Activated CD4-positive, alpha-beta T cell treated with anti-CD3 and anti-CD28 coated beads, Interleukin-2, Interleukin-4, amounts not matched to agents 100 ng/mL and 50 ng/mL, durations not matched to agents 16 hours and 8 hours (primary cell): ENCODE measurements at places on chromosomes 1 and 21.

- no peak for DNase-seq
These were observed 33.6 kb upstream of the RAP1GAP start for GRCh38 chr1:21702780-21703179.

GRCh38 chr1:153024413-153024812 is 6.6 kb upstream of the SPRR1B start:
- DNase-seq = no peak

DNA sequence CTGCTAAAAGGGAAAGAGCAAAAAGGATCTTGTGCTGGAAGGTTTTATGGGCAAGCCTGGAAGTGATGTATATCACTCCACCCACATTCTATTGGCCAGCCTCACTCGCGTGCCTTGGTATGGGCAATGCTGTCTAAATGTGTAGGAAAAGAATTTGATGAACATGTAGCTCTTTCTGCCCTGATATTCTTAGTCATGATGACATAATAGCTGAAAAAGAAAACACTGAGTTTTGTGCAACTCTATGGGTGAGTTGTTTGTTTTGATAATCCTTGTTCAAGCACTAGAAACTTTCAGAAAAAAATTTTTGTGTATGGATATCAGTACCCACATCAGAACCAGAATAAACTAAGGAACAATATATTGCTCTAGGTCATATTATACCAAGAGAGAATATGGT is 231.5 kb upstream of the ST6GALNAC5 start:
- no peak for DNase-seq

DNA sequence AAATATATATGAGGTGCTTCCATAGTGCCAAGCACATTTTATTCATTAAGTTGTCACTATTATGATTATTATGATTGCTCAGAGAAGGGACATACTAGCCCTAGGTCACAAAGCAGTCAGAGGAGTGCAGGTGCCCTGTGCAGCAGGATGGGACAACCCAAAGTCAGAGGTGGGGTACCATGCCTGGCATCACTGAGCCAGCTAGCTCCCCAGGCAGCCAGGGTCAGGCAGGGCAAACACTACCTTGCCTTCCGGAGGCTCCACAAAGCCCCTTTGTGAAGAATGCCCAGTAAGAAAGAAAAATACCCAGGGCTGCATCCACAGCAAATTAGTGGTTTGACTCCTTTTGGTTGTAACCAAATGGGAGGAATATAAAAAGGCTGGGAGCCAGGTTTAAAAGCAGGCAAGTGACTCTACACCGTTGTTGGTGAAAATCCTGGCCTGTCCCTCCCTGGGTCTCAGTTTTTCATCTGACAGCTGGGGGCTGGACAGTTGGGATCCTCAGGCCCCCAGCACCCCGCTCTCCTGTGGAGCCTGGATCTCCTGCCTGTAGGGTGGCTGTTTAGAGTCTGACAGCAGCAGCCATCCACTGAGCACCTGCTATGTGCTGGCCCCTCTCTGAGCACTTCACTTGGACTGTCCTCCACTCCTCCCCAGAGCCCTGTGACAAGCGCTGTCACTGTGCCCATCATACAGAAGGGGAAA is 98.8 kb downstream of the GLIS1 start:
- no peak for DNase-seq

DNA sequence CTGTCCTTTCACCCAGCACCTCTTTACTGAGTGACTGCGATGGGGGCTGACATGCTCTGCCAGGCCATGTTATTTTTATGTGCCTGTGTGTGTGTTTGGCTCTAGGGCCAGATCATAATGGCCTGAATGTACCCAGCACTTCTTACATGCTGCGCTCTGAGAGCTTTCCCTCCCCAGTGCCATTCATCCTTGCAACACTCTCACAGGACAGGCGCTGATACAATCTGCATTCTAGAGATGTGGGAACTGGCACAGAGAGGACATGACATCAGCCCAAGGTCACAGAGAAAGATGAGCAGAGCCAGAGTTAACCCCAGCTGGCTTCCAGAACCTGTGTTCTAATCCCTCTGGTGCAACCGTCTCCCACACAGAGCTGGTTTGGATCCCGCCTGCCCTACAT is 54.5 kb downstream of the ARHGEF10L start:
- no peak for DNase-seq

DNA sequence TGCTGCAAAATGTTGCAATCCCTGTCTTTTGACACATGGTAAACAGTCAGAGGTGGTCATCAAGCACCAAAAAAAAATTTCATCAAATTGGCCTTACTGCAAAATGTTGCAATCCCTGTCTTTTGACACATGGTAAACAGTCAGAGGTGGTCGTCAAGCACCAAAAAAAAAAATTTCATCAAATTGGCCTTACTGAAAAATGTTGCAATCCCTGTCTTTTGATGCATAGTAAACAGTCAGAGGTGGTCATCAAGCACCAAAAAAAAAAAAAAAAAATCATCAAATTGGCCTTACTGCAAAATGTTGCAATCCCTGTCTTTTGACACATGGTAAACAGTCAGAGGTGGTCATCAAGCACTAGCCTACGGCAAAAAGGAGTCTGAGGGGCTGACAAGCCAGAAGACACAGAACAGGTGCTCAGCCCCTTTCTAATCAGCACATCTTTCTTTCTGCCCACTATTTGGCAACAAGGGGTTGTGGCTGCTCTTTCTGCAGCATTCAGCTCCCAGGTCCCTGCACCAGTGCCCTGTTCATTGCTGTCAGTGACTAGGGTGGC is 223.8 kb downstream of the KCNH1 start:
- DNase-seq = no peak

DNA sequence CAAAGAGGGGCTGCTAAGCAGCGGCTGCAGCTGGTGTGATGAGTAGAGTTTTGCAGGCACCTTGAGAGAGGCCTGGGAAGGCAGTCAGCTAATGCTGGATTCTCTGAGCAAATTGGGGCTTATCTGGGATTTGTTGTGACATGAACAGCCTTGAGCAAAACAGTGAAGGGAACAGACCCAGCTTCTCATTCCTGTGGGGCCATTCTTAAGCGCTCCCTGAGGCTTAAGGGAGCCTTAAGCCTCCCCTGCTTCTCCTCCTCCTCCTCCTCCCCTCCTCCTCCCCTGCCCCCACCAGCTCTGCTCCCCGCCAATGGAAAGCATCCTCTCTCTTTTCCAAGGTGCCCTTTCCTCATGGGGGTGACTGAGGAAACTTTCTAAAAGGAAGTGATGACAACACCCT is 21.3 kb downstream of the HMGCS2 start:
- no peak for DNase-seq

DNA sequence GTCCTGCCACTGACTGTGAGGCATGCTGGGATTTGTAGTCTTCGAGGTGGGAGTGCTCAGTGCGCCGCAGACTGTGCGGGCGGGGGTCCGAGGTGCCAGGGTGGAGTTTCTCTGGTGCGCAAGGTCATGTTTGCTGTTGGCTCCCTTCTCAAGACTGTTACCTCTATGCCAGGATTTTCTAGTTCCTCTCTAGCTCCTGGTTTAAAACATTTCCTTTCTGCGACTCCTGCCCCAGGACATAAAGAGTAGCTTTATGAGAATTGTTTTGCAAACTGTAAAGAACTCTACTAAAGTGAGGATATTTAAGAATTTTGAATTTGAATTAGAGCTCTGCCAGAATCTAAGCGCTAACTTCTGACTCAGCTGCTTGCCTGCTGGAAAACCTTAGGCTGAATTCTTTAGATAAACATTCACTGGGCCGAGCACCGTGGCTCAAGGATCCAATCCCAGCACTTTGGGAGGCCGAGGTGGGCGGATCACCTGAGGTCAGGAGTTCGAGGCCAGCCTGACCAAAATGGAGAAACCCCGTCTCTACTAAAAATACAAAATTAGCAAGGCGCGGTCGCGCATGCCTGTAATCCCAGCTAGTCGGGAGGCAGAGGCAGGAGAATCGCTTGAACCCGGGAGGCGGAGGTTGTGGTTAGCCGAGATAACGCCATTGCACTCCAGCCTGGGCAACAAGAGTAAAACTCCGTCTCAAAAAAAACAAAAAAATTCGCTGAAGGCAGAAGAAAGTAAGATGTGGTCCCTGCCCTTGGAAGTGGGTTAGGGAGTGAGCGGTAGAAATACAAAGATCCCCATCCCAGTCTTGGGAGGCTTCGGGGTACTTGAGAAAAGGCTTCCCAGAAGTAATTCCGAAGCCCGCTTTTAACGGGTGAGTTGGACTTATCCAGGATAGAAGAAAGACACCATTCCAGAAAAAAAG is 992 bp upstream of the USP48 start:
- no peak for DNase-seq

GRCh38 chr1:66295803-66296202 is 238.2 kb upstream of the SGIP1 start:
- no peak for DNase-seq

DNA sequence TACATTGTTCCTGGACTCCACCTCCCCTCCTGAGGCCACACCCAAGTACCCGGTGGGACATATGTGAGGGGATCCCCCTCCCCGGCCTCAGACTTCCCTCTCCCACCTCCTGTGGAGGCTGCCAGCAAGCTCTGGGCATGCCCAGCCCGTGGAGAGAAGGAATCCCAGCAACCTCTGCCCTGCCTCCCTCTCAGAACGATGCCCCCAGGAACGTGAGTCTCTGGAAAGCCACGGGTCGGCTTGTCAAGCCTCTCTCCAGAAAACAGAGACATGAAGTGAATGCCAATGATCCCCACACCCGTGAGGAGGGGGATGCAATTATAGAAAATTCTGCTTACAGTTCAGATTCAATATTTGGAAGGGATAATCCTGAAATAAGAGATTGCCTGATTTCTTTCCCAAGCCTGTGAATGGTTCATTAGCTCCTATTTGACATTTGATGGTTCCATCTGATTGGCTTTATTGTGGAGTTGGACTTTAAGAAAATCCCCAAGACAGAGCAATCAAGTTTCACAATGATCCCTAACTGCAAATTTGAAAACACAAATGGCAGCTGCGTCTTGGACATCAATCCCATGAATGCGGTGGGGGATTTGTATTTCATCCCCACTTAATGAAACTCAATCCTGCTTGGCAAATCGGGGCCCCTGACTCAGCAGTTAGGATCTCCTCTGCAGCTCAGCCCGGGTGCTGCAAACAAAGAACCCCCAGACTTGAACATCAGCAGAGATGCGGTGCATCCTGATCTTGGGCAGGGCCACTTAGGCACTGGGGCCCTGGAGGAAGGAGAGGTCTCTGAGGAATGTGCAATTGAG is 9.1 kb upstream of the GUCA2B start:
- DNase-seq = no peak

GRCh38 chr1:233569636-233570035 is 44.3 kb upstream of the KCNK1 start:
- no peak for DNase-seq

GRCh38 chr1:202203238-202204039 is 9.8 kb downstream of the LGR6 start:
- no peak for DNase-seq

DNA sequence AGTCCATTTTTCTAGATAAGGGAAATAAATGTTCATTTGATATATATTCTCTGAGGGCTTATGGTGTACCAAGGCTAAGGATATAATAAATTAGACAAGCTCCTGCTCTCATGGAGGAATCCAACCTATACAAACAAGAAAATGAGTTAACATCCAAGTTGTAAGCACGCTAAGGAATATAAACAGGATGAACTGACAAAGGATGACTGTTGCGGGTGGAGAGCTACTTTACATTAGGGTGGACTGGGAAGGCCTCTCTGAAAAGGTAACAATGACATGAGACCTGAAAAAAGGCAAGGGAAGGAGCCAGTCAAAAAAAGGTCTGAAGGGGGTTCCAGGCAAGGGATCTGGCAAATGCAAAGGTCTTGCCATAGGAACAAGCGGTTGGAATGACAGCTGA is 3.1 kb downstream of the BCAR3 start:
- no peak for DNase-seq

DNA sequence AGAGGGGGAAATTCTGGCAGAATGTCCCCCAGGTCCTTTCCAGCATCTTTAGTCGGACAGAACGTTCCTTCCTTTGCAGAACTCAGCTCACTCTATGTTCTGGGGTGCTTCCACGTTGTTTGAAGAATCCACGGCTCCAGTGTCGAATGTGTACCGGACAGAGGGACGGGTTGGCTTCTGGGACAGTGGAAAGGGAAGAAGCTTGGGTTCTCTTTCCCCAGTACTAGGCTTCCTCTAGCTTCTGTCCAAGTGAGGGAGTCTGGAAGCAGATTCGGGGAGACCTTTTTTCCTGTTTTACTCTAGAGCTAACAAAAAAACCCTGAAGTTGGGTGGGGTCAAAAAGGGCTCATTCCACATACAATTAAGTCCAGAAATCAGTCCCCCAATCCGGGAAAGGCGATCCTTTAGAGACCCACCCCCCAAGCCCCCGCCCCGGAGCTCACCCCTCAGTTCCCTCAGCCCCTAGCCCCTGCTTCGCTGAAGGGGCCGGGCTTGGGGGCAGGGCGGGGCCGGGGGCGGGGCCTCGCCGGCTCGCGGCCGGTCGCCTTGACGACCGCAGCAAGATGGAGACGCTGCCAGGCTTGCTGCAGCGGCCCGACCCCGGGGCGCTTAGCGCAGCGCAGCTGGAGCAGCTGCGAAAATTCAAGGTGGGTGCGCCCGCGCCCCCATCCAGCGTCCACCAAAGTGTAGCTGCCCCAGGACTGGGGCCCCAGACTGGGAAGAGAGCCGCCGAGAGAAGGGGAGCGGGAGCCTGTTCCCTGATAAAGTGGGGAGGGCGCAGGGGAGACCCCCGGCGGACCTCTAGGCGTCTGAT is at the start of gene RIIAD1:
Gene RIIAD1 (plus strand): TSS at position 549 of the 814 bp plus-strand sequence. CDS start 15 bp downstream, at position 564.
- peak; percentile 9 for DNase-seq
